ENCODE measurements at places on chromosomes 6 and 20.

GRCh38 chr6:30061858-30062458 lies 893 bp downstream of the POLR1H start:
- no peaks in the 10 kb centered on the region for H3K27me3 ChIP-seq
- H3K4me1 ChIP-seq = peaks cover 16% of the 10 kb centered on the region
- no peak for DNase-seq
- H3K27ac ChIP-seq = peak overlapping the region; percentile 90

- no peaks in the 10 kb centered on the region for H3K27me3 ChIP-seq
- H3K36me3 ChIP-seq = peaks cover 3% of the 10 kb centered on the region
- no peaks in the 10 kb centered on the region for H3K4me1 ChIP-seq
- no peak overlapping the region for H3K27ac ChIP-seq
- no peak for DNase-seq
Measured at GRCh38 chr20:25039697-25040437, 18.1 kb downstream of the ACSS1 start.

DNA sequence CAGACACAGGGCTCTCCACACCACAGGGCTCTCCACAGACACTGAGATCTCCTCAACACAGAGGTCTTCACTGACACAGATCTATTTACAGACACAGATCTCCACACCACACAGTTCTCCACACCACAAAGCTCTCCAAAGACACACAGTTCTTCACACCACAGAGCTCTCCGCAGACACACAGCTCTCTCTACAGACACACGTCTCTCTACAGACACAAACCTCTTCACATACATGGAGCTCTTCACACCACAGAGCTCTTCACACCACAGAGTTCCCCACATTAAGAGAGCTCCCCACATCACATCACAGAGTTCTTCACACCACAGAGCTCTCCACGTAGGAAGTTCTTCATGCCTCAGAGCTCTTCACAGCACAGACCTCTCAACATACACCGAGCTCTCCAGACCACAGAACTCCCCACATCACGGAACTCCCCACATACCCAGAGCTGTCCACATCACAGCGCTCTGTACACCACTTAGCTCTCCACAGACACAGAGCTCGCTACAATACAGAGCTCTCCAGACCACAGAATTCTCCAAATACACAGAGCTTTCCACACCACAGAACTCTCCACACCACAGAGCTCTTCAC lies 53.9 kb downstream of the ERMARD start:
- peaks cover 72% of the 10 kb centered on the region for H3K4me1 ChIP-seq
- no peak overlapping the region for H3K4me3 ChIP-seq
- peak overlapping the region; percentile 90 for H3K27ac ChIP-seq
- no peak for DNase-seq

- no peaks in the 10 kb centered on the region for H3K36me3 ChIP-seq
- no peak overlapping the region for H3K4me3 ChIP-seq
- no peak overlapping the region for H3K27ac ChIP-seq
- H3K4me1 ChIP-seq = peaks cover 36% of the 10 kb centered on the region
- no peaks in the 10 kb centered on the region for H3K27me3 ChIP-seq
Measured at GRCh38 chr6:114169763-114170162, 173.1 kb downstream of the HS3ST5 start.

DNA sequence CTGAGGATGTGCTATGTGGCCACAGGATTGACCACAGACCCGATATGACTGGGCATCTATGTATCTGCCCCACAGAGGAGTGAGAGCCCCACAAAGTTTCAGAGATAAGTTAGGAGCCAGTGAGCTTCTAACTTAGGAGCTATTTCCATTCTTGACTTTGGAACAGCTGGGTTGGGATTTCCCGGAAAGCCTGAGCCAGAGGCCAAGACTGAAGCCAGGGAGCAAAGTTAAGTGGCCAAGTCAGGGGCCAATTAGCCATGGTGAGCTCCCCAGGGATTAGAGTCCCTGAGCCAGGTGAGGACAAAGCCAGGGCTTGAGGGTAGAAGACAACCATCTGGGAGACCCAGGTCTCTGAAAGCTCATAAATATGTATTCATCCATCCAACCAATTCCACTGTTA lies 143.6 kb downstream of the MAFB start:
- H3K36me3 ChIP-seq = no peaks in the 10 kb centered on the region
- no peaks in the 10 kb centered on the region for H3K27me3 ChIP-seq
- H3K4me3 ChIP-seq = no peak overlapping the region

DNA sequence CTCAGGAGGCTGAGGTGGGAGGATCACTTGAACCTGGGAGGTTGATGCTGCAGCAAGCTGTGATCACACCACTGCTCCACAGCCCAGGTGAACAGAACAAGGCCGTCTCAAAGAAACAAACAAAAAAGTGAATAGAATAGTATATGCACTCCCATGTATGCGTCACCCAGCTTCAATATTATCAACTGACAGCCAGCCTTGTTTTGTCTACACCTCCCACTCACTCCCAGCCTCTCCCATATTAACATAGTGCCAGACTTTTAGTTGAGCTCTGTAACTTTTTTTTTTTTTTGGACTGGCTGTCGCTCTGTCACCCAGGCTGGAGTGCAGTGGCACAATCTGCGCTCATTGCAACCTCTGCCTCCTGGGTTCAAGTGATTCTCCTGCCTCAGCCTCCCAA lies 18.1 kb upstream of the ILRUN start:
- H3K4me1 ChIP-seq = peaks cover 11% of the 10 kb centered on the region
- no peak for DNase-seq
- H3K36me3 ChIP-seq = no peaks in the 10 kb centered on the region
- H3K4me3 ChIP-seq = no peak overlapping the region

GRCh38 chr6:11330413-11330760 lies 97.9 kb upstream of the NEDD9 start:
- no peak for DNase-seq
- peaks cover 6% of the 10 kb centered on the region for H3K4me1 ChIP-seq
- H3K27me3 ChIP-seq = no peaks in the 10 kb centered on the region
- H3K4me3 ChIP-seq = no peak overlapping the region
- H3K36me3 ChIP-seq = no peaks in the 10 kb centered on the region
